ENCODE measurements at places on chromosomes 4 and X. TPM values are rescaled to one million over a fixed set of nuclear protein-coding genes. Genes with fewer than 3 reads are reported as not detected.

GRCh38 chr4:22301253-22301652 lies 214.6 kb downstream of the ADGRA3 start:
- DNase-seq, result no peak

Gene NONO
- 198 TPM for total RNA-seq

- DNase-seq, result peak; percentile 38
Measured at GRCh38 chr4:1899149-1900086, 28.2 kb downstream of the NSD2 start.

Gene ANK2
- total RNA-seq, result 200 TPM

- no peak for DNase-seq
Measured at GRCh38 chrX:133658293-133658911, 243.1 kb upstream of the GPC4 start.

Gene MSX1
- total RNA-seq, result 20.5 TPM

Gene TMSB15A
- total RNA-seq, result not detected

Gene FDCSP
- total RNA-seq, result not detected

GRCh38 chrX:17373337-17373736 lies 1.7 kb upstream of the NHS start:
- no peak for DNase-seq

Gene PPP4R3C
- not detected for total RNA-seq

GRCh38 chr4:100130964-100131363 lies 59.3 kb downstream of the DDIT4L start:
- DNase-seq, result no peak

- no peak for DNase-seq
Measured at GRCh38 chr4:80253510-80253909, 13.0 kb upstream of the FGF5 start.

Gene CT47B1
- total RNA-seq, result not detected

Gene TASL
- total RNA-seq, result 6.6 TPM

Gene ADAM29
- not detected for total RNA-seq

Gene DOK7
- total RNA-seq, result not detected

DNA sequence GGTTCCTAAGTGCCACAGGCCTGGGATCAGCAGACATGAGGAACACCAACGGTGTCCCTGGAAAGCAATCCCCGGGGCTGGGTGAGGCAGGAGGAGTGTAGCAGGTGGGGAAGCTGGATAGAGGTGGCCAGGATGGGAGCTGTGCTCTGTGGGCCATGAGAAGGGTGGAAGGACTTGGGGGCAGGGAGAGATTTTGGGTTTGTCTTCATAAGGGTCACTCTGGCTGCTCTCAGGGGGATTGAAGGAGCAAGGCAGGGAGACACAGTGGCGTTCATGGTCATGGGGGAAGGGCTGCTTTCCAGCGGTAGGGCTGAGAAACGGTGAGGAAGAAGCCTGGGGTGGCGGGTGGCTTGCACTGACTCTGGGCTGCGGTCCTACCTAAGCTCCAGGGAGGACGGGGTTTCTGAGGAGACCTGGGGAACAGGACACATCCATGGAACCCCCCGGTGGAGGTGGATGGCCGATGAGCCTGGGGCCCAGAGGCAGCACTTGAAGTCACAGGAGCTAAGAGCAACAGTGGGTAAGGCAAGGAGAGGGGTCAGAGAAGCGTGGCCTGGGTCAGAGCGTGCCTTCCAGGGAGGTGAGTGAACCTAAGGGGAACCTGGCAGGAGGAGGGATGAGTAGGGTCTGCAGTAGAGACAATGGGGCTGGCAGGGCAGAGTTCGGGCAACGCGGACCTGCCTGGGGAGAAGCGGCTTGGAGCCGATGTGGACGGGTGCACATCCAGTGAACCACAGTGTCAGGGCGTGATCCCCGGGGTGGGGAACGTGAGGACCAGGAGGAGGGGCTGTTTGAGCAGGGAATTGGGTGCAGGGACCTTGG lies 12.4 kb upstream of the CTBP1 start:
- no peak for DNase-seq

DNA sequence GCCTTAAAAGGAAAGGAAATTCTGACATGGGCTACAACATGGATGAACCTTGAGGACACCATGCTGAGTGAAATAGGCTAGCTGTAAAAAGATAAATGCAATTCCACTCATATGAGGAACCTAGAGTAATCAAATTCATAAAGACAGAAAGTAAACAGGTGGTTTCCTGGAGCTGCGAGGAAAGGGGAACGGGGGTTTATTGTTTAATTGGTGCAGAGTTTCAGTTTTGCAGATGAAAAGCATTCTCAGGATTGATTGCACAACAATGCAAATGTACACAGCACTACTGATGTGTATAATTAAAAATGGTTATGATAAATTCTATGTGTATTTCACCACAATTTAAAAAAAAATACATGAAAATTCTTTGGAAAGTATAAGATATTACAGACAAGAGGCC lies 24.0 kb downstream of the PLRG1 start:
- no peak for DNase-seq

DNA sequence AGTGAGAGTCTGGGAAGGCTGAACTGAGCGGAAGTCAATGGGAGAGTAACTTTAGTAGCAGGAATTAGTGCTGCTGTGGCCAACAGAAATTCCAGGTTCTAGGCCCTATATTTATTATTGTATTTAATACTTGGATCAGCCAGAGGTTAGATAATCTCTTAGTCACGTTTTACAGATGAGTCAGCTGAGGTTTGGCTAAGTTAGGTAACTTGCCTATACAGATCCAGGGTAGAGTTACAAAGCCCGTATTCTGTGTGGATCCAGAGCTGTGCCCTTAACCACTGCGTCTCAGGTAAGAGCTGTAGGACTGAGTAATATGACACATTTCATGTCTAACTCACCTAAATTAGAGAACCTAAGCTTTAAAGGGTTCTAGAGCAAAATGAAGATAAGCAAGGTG lies 20.5 kb downstream of the PSMD10 start:
- DNase-seq, result no peak

DNA sequence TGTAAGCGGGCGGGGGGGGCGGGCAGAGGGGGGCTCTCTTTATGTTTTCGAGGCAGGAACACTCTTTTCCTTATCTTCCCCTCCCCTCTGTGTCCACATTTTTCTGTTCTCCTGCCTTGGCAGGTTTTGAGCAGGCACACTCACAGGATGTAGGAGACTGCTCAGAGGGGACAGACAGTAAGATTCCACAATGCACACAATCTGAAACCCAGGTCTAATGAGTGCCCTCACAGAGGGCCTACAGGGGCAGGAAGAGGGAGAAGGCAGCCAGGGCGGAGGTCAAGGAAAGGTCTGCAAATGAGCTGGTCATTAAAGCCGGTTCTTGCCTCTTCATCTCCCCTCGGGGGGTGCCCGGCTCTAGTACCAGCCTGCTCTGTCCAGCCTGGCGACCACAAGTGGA lies 106.1 kb upstream of the ATP6AP2 start:
- DNase-seq, result no peak

Gene NPY5R
- total RNA-seq, result 4.8 TPM

- DNase-seq, result no peak
Measured at GRCh38 chr4:119281393-119281792, 40.5 kb downstream of the FABP2 start.

DNA sequence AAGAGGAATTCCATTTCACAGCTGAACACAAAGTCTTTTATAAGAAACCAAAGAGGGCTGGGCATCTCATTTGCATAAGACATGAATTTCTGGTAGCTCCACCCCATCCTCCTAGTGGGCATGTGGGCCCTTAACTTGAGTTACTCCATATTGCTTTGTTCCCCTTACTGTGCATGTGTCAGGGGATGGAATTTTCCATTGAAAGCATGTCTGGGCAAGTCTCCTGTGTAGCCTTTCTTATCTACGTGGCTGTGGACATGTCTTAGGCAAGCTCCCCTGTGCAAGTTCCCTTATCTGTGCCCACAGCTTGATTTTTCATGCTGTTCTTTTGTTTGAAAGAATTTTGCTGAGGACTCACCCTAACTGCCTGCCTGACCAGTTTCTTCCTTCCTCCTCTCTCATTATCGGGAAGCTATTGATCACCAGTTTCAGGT lies 123.5 kb upstream of the JADE1 start:
- no peak for DNase-seq
